ENCODE measurements at places on chromosomes 7 and 10.

- DNase-seq: no peak
Observed at GRCh38 chr7:135974667-135975066, 2.5 kb downstream of the MTPN start.

GRCh38 chr7:79936281-79936983 is 198.2 kb upstream of the GNAI1 start:
- DNase-seq: no peak

- DNase-seq: no peak
Observed at GRCh38 chr7:138645284-138645683, 55.9 kb downstream of the SVOPL start.

DNA sequence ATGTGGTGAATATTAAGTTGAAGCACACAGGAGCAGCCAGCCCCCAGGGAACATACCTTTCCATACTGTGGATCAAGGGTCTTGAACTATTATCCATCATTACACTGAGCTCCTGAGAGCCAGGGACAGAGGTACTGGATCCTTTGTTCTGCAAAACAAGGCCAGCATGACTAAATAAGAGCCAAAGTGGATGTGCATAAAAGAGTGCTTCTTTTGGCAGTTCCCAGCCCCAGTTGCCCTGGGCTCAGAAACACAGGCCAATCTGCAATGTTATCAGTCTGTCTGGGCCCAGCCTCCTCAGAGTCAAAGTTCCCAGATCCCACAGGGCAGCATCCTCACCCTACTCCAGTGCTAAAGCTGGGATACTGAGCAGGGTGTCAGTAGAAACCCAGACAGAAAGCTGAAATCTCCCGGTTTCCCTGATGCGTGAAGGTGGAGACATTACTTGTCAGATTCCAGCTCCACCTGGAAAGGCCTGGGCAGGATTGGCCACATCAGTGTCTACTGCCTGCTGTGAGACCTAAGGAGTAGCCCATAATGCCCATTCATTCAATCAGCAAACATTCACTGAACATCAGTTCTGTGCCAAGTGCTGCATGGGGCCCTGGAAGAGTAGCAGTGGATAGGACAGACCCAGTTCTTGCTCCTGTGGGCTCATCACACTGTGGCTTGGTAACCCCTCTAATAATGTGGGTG is 342.7 kb downstream of the CXCL12 start:
- DNase-seq: no peak

GRCh38 chr10:58322072-58322834 is 12.6 kb upstream of the UBE2D1 start:
- DNase-seq: no peak

DNA sequence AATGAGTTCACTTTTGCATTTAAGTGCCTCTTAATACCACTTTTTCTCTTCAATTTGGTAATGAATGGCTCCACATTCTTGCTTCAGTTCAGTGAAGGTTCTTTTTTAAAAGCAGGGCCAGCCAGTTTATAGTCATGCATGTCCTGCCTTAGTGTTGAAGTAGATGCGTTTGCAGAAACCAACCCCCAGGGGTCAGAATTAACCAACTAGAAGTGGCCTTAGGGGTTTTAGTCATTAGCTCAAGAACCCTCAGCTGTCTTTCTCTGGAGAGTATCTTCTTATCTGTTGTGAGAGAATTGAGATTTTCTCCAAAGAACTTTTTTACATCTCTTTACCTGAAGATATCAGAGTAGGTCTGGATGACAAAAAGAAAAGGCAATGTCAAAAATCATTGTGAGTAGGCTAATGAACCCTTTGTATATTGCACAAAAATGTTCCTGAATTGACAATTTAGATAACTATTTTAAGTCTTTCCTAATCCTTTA is 82.2 kb downstream of the PIK3CG start:
- peak; percentile 13 for DNase-seq

DNA sequence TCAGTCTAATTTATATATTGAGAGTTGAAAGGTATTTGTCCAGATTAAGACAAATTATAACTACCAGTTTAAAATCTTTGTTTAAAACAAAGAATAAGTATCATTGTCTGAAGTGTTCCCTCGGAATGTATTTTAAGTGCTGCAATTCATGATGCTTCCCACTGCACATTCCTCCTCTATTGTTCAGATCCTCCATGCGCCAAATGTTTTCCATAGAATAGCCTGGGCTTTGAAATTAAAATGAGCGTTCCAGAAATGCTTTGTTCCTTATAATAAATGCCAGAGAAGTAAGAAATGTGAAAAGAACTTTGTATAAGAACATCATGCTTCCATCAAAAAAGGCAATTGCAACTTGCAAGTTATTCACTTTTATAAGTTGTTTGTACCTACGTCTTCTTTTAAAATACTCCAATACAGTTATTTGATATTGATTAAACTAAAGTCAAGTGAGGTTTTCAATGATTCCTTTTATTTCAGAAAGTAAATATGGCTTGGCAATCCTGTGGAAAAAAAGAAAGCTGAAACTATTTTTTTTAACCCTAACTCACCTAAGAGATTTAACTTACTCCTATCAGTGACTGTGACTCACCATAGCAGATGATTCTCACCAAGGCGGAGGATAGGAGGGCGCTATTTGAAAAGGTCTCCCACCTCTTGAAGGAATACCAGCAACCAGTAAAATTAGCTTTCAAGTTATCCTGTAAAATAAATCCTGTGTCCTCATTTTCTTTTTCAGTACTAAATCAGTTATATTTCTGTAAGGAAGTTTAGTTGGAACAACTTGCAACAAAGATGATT is 85.8 kb downstream of the CTNNA3 start:
- DNase-seq: no peak

- DNase-seq: no peak
Observed at GRCh38 chr10:119268871-119269506, 61.6 kb downstream of the GRK5 start.

DNA sequence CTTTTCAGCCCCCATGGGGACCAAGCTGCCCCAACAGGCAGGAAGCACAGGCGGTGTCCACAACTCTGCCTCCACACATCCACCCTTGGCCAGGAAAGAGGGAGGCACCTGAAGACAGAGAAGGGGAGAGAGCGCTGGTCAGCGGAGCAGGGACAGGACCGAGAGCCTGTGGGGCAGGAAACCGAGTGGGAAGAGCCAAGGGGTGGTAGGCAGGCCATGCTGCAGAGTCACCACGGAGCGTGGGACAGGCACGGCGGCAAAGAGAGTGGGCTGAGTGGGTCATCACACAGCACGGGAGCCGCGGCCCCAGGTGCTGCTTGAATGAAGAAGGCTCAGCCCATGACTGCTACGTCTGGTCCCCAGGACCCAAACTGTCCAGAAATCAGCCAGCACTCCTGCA is 109.8 kb downstream of the PTPRN2 start:
- no peak for DNase-seq

- no peak for DNase-seq
Observed at GRCh38 chr10:21002091-21002878, 105.2 kb upstream of the NEBL start.

GRCh38 chr7:33155811-33156210 is 26.4 kb downstream of the BBS9 start:
- no peak for DNase-seq

- DNase-seq: no peak
Observed at GRCh38 chr7:12746211-12746610, 58.8 kb downstream of the ARL4A start.

- no peak for DNase-seq
Observed at GRCh38 chr10:98267069-98267893, 713 bp downstream of the LOXL4 start.

- DNase-seq: no peak
Observed at GRCh38 chr10:27745732-27746396, at the start of gene MKX. TSS of gene MKX (minus strand) at chr10:27745819. CDS start at chr10:27743415, 2,404 bp downstream.

GRCh38 chr7:114644455-114644854 is 229.8 kb downstream of the FOXP2 start:
- no peak for DNase-seq

GRCh38 chr10:102416695-102417094 is 1.9 kb downstream of the PSD start:
- no peak for DNase-seq

DNA sequence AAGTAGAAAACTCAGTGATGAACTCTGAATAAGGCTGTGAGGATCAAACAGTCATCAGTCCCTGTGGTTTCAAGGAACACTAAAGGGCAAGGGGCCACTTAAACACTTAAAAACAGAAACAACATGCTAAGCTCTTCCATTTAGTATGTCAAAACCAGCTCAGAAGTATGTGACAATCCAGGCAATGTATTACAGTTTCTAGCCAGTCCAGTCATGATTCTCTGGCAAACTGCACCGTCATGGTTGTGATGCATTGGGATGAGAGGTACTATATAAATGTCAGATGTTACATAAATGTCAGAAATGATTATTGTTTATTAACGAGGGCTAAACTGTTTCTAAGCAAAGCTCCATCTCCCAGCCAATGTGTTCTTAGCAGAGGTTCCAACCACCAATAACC is 4.7 kb upstream of the CREB5 start:
- DNase-seq: no peak

GRCh38 chr7:29864656-29865055 is 58.3 kb downstream of the WIPF3 start:
- DNase-seq: no peak

DNA sequence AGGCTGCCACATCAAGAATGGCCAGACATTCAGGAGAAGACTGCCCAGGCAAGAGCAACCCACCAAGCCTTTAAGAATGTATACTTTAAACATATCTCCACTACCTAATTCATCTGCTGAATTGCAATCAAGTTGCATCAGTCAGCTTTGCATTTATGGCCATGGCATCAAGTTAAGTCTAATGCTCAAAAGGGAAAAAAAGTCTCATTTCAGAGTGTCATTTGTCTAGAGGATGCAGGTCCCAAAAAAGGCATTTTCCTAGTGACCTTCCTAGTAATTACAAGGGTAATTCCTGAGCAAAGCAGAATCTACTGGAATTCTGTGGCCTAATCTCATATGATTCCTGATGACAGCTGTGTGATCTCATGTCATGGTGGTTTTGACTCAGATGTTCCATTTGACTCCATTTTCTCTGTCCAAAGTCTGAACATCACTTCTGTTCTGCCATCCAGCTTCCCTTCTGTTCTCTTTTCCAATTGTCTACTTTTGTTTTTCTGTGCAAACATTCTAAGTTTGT is 7.3 kb upstream of the CABCOCO1 start:
- no peak for DNase-seq

DNA sequence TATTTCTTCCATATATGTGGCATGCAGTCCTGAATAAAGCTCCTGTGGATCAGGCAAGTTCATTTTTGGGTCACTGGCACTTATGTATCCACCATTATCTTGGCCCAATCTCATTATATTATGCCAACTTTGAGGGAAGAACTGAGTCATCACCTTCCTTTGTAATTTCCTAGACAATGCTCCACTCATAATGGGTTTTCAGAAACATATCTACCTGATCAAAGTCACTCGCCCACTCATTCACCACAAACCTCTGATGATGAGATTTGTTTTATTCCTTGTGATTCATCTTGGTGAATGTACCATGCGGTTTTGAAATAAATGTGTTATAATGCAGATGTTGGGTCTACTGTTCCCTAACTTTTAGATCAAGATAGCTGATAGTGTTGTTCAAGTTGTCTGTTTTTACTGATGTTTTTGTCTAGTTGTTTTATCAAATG is 525.8 kb downstream of the KIF20B start:
- peak; percentile 90 for DNase-seq

GRCh38 chr7:151023232-151023631 is 1.1 kb downstream of the ATG9B start:
- DNase-seq: no peak

DNA sequence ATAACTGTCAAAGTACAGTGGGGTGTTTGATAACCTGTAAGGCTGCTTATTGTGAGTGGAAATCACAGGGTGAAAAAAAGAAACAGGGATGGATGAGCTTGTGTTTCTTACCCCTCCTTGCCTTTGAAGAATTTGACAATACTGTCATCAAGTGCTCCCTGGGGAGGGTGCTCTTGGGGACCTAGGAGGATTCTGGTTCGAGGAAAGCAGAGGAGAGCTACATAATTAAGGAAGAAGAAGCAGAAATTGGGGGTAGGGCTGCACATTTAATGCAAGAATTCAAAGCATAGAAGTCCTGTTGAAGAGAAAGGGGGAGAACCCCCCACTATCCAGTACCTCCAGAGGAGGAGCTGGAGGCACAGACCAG is 208.1 kb upstream of the PHYHIPL start:
- DNase-seq: no peak

- no peak for DNase-seq
Observed at GRCh38 chr10:96436035-96436434, 77.2 kb upstream of the OPALIN start.

DNA sequence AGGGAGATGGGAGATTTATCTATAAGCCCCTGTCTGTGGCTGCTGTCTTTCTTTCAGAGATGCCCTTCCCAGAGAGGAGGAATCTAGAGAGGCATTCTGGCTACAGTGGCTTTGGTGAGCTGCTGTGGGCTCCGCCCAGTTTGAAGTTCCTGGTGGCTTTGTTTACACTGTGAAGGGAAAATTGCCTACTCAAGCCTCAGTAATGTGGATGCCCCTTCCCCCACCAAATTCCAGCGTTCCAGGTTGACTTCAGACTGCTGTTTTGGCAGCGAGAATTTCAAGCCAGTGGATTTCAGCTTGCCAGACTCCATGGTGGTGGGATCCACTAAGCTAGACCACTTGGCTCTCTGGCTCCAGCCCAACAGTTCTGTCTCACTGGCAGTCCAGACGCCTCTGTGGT is 951.6 kb downstream of the CCSER2 start:
- no peak for DNase-seq

DNA sequence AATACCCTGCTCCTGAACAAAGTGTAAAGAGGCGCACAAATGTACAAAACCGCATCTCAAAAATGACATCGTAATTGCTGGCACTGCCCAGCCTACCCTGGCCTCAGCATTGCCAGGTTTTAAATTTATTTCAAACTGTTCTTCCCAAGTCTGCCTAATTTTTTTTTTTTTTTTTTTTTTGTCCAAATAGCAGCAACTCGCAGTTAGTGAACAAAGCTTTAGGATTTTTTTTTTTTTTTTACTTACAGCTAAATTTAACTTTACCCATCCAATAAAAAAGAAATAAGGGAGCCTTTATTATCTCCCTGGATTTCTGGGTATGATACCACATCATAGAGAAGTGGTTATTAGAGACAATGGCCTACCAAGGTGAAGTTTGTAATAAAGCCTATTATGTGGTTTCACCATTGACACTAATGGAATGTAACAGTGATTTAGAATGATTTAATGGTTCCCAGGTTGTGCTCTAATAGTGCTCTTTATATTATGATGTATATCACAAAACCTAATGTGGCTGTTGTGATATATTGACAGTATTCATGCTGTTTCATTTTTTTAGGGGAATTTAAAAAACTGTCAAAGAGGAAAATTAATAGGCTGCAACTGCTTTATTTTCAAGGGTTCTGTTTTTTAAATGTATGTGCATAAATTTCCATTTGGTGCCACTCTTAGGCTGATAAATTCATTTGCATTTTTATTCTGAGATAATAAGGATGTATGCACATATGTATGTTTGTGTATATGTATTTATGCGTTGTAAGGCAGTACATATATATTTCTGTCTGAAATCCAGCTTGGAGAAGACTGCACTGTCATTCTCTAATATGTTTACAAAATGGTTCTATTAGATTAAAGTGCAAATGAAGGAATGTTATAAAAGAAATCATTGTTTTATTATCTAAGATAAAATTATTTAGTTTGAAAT is 309.0 kb downstream of the TFEC start:
- DNase-seq: no peak

Measured in keratinocyte (primary cell).